Bronchial epithelial cell (primary cell): ENCODE measurements at places on chromosomes 1 and 21.

- no peak for DNase-seq
Observed at GRCh38 chr1:37006132-37006868, 28.0 kb downstream of the GRIK3 start.

DNA sequence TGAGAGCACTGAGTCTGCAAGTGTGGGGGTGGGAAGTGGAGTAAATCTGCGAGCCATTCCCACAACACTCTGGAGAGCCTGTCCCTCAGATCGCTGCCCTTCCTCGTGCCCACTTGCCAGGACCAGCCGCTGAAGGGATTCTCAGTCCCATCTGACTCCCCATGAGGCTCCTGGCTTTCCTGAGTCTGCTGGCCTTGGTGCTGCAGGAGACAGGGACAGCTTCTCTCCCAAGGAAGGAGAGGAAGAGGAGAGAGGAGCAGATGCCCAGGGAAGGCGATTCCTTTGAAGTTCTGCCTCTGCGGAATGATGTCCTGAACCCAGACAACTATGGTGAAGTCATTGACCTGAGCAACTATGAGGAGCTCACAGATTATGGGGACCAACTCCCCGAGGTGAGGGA lies 1.9 kb downstream of the OPTC start:
- no peak for DNase-seq

GRCh38 chr1:243946946-243947345 lies 96.9 kb upstream of the AKT3 start:
- DNase-seq = no peak

GRCh38 chr1:53362851-53363642 lies 35.2 kb upstream of the LRP8 start:
- no peak for DNase-seq

DNA sequence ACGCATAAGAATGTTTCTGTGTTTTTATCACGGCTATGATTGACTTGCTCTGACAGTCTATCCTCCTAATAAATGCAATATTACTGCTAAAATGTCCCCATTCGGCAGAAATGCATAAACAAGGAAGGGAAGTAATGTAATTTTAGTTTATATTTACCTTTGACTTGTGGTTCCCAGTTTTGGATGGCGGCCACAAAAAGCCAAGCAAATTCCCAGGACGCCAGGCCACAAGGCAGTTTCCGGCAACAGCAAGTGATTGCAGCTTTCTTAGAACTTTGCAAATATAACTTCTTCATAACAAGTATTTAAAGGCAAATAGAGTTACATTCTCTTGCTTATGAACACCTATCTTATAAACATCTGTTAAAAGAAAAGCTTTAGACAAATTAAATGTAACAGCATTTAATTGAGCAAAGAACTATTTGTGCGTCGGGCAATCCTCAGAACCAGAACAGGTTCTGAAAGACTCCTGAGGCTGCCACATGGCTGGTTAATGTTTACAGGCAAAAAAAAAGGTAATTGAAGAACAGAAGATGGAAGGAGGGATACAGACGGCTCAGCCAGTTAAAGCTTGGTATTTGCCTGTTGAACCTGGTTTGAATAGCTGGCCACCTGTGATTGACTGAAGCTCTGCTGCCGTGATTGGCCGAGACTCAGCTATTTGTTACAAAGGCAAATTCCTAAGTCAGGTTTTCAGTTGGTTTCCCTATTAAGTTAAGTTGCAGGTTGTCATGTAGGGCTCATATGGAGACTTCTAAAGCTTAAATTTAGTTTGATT lies 80.8 kb downstream of the C21orf91 start:
- no peak for DNase-seq

DNA sequence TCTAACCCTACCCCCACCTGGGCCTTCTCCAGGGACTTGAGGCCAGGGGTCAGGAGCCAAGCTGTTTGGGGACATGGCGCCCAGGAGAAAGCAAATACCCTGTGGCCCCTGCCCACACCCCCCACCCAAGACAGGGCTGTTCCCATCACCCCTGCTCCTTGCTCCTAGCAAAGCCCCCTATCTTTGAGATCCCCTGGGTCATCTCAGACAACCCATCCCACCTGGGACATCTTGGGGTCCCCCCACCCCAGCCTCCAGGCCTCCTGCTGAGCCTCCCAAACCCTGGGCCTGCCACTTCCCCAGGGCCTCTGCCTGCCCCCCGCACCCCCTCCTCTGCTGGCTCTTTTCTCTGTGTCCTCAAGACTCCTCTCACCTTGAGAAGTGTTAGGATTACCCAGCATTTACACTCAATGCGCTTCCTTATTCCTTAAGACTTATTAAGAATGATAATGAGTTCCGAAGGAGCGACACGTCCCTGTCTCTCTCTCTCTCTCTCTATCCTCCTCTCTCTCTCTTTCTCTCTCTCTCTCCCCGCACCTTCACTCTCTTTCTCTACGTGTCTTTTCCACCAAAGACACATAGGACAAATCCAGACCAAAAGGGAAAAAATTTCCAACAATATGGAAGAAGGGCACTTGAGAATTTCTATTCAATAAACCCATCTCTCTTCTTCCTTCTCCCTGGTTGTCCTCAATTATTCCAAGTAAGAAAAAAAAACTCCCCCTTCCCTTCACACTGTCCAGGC lies 7.2 kb downstream of the CASZ1 start:
- DNase-seq = no peak

DNA sequence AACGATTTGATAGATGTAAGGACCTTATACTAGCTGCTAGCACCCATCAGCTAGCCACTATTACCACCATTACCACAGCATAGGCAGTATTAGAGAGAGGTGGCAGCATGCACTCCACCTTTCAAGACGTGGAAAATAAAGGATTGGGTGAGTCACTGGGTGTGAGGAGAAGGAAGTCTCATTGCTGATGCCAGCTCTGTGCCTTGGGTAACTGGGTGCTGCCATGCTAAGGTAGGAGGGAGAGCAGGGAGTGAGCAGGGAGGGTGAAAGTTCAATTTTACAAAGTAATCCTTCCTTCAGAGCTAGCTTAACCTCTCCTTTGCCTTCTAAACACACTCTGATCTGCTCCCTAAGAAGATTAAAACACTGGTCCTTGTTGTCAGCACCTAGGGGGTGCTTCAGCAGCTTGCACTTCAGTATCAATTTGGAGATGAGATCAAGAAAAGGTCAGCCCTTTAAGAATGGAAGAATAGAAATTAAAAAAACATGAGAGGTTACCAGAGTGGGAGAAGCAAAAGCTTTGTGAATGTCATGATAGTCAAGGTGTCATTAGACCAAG lies 1.8 kb upstream of the LIN9 start:
- DNase-seq = peak; percentile 76

DNA sequence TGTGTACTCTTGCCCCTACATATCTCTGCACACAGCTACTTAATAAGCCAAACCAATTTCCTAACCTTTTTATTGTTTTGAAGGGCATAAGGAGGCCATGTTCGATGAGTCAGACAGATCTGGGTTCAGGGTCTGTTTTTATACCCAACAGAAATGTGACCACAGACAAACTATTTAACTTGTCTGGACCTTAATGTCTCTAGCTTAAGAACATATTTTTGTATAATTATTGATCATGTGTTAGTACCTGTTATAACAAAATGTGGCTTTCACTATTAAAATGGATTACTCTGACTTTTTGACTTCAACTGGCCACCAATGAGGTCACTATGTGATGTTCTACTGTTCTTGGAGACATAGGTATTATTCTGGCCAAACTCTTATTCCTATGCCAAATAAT lies 507.8 kb upstream of the USP24 start:
- no peak for DNase-seq

DNA sequence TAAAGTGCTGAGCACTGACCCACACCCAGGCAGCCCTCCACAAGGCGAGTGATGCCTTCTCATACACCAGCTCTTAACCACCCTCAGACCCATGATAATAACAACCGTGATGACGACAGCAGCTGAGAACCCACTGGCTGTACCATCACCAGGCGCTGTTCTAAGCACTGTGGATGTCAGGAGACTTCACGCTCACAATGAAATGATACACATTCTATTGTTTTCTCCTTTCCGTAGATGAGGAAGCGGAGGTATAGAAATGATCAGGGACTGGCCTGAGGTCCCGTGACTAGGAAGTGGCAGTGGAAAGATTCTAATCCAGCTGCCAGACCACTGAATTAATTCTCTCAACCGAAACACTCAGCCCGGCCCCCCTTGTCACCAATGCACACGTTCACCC lies 32.6 kb downstream of the SDC3 start:
- no peak for DNase-seq

- no peak for DNase-seq
Observed at GRCh38 chr1:89949991-89950624, 44.8 kb upstream of the ZNF326 start.

DNA sequence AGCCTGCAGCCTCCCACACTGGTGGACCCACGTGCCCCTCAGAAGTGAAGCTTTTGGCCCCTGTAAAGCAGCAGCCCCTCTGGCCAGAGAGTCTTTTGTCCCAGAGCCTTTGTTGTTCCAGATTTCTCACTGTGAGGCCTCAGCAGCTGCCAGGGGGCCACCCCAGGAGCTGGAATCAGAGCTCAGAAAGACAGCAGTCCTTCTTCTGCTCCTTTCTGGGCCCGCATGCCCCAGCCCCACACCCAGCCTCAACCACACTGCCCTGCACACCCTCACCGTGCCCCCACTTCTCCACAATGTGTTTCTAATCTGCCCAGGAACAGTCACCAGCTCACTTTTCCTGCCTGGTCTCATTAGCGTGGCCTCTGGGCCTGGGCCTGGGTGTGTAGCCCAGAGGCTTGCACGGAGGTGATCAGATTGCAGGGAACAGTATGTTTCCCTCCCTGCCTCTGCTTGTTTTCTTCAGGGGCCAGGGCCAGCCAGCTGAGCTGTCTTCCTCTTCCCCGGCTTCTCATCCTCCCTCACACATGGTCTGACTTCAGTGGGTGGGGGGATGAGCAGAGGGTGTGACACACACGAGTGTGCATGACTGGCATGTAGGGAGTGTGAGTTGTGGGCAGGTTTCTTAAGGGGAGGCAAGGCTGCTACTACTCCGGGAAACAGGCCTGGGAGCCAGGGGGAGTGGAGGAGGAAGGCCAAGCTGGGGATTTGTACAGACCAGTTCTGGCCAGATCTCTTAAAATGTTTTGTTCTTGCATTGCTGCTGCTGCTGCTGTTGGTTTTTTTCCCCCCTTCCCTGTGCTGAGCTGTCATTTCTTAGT lies 82.5 kb upstream of the ZNF648 start:
- DNase-seq = peak; percentile 92

DNA sequence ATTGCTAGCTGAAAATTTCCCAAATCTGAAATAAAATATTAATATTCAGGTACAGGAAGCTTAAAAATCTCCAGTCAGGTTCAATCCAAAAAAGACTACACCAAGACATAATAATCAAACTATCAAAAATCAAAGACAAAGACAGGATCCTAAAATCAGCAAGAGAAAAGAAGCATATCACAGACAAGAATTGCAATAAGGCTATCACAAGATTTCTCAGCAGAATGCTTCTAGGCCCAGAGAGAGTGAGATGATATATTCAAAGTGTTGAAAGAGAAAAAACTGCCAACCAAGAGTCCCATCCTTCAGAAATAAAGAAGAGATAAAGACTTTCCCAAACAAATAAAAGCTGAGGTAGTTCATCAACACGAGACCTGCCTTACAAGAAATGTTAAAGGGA lies 5.0 kb upstream of the SELP start:
- no peak for DNase-seq

- DNase-seq = no peak
Observed at GRCh38 chr1:166905136-166905535, 29.1 kb upstream of the TADA1 start.

DNA sequence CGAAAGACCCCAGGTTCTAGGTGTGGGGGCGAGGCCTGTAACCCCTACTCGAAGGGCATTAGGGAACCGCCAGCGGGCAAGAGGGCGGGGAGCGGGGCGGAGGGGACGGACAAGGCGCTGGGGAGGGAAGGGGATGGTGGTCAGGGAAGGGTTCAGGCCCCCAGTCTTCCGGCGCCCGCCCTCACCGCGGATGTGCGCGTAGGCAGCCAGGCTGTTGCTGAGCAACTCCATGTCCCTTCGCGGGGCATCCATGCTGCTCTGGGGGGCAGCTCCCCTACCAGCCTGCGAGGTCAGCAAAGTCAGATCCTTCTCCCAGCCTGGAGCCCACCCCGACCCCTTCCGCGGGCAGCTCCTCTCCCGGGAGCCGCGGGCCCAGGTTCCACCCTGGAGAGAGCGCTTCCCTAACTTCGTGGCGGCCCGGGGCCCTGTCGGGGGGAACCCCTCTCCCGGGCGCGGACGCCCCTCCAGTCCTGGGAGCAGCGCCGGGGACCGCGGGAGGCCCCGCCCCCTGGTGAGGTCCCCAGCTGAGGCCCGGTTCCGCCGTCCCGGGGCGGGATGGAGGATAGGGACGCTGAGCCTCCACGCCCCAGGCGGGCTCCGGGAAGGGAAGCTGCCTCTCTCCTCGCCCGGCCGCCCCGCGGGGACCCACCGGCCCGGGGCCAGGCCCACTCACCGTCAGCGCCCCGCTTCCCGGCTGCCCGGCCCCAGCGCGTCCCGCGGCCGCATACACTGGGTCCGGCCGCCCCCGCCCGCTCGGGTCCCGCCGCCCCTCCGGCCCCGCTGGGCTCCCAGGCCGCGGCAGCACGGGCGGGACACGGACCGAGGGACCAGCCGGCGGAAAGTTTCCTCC lies 434 bp downstream of the EVA1B start:
- DNase-seq = no peak

DNA sequence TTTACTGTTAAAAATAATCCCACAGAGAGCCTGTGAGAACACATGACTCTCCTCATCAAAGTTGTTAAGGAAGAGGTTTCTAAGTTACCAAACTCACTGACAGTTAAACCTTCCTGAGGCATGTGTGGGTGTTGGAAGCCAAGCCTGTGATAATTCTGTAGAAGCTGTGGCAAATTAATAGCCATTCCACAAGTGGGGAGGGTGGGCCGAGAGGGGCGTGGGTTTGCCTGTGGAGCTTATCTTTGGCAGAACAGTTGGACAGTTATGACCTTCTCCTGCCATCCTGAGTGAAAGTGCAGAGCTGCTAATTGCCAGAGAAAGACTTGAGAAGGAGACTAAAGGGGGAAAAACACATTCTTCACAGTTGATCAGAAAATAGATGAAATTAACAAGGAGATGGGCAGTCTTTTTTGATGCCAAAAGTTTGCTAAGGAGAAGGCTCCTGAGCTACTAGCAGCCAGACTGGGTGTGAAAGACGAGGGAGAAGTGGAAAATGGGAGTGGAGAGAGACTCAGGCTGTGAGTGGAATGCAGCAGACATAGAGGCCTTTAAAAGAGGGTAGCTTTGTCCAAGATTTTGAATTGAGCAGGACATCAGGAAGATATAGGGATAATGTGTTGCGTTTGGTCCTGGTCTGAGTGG lies 1.6 kb upstream of the PLA2G2C start:
- DNase-seq = no peak

DNA sequence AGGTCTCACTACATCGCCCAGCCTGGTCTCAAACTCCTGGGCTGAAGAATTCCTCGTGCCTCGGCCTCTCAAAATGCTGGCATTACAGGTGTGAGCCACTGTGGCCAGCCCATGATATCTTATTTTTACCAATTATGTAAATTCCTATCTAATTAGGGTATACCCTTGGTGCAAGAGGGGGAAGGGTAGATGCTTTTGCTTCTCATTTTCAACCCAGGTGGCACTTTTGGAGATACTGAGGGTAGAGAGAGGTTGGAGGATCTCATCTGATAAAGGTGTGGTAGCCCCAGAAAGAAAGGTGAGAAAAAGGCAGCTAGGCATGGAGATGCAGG lies 17.4 kb downstream of the ENSA start:
- no peak for DNase-seq

GRCh38 chr21:18023157-18023556 lies 204.0 kb upstream of the C21orf91 start:
- DNase-seq = no peak

GRCh38 chr21:32140151-32140550 lies 138.7 kb downstream of the MIS18A start:
- no peak for DNase-seq

- DNase-seq = peak; percentile 3
Observed at GRCh38 chr1:5779608-5780323, 212.5 kb downstream of the NPHP4 start.
